ENCODE measurements at places on chromosomes 4 and X.

- DNase-seq, result no peak
These were observed 24.0 kb downstream of the HOPX start for GRCh38 chr4:56657128-56657527.

DNA sequence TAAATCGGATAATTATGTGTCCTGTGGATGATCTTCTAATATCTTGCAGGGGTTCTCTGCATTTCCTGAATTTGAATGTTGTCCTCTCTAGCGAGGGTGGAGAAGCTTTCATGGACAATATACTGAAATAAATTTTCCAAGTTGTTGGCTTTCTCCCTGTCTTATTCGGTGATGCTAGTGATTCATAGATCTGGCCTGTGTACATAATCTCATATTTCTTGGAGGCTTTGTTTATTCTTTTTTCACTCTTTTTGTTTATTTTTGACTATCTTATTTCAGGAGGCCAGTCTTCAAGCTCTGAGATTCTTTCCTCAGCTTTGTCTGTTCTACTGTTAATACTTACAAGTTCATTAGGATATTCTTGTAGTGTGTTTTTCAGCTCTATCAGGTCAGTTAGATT, 20.7 kb upstream of the CLGN start:
- no peak for DNase-seq

DNA sequence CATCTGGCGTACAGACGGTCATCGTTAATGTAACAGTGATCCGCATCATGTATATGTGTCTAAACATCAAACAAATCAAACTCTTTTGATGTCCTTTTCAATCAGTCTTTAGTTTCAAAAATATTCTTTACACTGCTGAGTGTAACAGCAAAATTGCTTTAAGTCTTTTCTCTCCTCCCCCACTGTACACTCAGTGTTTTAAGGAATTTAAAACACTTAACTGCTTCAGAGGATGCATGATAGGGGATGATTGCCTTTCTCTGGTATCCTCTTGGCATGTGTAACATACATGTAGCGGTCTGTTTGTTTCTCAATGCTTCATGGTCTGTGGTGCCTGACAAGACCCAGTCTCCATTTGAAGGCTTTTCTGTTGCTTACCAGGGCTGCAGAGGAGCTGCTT, 41.6 kb downstream of the LIMCH1 start:
- DNase-seq, result no peak

GRCh38 chr4:82360298-82361177, 13.3 kb downstream of the HNRNPD start:
- DNase-seq, result no peak

Measured in stimulated activated CD8-positive, alpha-beta memory T cell treated with anti-CD3 and anti-CD28 coated beads, Interleukin-7, amount 100 ng/mL, for 24 hours (primary cell).